ENCODE measurements at places on chromosomes 3 and 15. TPM values are rescaled to one million over a fixed set of nuclear protein-coding genes. Genes with fewer than 3 reads are reported as not detected.

Gene ADIPOQ
- not detected for total RNA-seq

Gene TF
- 0.74 TPM for total RNA-seq

Gene GPR171
- not detected for total RNA-seq

Gene CHDH
- total RNA-seq, result not detected

Gene SLC22A13
- 0.26 TPM for total RNA-seq

Gene CYB561D2
- total RNA-seq, result 27.0 TPM

Gene GOLGA6B
- total RNA-seq, result not detected
